ENCODE measurements at places on chromosomes 7 and 10.

- no peak for DNase-seq
These were observed 4.0 kb downstream of the ARHGAP22 start for GRCh38 chr10:48600645-48601505.

DNA sequence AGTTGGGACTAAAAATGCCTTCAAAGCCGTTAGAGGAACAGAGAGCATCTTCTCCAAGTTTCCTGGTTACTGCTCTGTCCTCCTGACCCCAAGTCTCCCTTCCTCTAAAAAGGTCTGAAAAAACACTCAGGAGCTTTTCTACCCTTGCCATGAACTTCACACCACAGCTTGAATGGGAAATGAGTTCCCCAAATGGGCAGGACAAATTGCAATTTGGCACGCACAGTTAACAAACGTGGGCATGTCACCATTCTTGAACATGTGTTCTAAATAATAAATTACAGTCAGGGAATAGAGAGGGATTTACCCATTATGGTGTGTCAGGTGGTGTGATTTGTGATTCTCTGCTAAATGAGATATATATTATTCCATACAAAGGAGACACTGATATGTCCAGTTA, 91.2 kb upstream of the WNT16 start:
- no peak for DNase-seq

DNA sequence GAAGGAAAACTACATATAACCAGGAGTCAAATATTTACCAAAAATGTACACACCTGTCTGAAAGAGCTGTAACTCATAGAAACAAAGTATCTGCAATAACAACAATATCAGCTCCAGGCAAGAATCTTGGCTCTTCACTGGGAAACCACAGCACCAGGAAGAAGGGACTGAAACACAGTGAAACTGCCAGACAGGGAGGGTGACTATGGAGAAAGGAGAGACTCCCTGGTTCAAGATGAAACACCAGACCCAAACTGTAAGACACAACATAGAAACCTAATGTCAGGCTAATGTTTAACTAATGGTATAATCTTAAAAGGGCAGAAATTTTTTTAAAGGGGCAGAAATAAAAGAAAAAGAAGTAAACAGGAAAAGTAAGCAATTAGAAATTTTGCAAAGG, 11.5 kb upstream of the TAS2R39 start:
- no peak for DNase-seq

GRCh38 chr10:6309816-6310215, 107.1 kb downstream of the PFKFB3 start:
- DNase-seq, result no peak

GRCh38 chr7:130891254-130892094, 157.5 kb upstream of the KLF14 start:
- DNase-seq, result no peak

DNA sequence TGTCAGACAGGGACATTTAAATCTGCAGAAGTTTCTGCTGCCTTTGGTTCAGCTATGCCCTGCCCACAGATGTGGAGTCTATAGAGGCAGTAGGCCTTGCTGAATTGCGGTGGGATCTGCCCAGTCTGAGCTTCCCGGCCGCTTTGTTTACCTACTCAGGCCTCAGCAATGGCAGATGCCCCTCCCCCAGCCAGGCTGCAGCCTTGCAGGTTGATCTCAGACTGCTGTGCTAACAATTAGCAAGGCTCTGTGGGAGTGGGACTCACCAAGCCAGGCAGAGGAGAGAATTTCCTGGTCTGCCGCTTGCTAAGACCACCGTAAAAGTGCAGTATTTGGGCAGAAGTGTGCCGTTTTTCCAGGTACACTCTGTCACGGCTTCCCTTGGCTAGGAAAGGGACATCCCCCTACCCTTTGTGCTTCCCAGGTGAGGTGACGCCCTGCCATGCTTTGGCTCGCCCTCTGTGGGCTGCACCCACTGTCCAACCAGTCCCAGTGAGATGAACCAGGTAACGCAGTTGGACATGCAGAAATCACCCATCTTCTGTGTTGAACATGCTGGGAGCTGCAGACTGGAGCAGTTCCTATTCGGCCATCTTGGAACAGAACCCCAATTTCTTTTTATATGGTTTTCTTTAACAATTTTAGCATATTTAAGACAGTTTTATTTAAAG, 28.4 kb upstream of the VWDE start:
- no peak for DNase-seq

DNA sequence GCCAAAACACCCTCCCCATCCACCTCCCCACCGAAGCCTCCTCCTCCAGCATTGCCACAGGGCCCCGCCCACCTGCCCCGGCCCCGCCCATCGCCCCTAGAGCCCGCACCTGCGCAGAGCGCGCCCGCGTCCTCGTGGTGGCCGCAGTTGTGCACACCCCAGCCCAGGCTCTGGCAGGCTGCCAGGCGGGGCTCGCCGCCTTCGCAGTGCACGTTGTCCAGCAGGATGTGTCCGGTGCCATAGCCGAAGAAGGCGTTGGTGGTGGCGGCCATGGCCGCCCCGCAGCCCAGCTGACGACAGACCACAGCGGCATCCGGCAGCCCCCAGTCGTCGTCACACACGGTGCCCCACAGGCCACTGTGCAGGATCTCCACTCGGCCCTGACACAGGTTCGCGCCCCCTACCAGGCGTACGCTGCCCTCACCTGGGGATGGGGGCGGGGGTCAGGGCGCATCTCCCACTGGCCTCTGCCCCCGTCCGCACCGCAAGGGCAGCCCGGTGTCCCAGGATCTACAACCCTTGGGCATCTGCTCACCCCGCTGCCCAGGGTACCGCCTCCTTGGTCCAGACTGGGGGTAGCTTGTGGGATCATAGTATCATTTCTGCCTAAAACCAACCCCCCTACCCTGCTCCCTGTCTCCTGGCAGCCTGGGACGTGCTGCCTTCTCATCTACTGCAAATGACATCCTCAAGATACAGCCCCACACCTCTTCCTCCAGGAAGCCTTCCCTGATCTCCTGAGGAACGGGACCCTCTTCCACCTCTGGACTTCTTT, 11.9 kb downstream of the SSC4D start:
- DNase-seq, result peak; percentile 75

DNA sequence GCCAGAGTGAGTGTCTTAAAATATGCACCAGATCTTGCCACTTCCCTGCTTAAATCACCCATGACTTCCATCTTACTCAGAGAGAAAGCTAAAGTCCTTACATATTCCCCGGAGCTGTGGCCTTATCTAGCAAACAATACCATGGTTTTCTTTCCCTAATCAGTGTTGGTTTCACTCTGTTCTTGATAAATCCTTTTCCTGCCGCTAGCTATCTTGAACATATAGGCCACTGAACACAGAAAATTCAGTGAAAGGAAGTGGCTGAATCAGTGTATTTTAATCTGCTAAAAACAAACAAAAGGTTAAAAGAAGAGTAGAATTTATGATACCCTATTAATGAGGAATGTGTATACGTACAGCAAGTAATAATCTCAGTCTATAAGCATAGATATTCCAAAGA, 42.0 kb upstream of the JAZF1 start:
- no peak for DNase-seq

DNA sequence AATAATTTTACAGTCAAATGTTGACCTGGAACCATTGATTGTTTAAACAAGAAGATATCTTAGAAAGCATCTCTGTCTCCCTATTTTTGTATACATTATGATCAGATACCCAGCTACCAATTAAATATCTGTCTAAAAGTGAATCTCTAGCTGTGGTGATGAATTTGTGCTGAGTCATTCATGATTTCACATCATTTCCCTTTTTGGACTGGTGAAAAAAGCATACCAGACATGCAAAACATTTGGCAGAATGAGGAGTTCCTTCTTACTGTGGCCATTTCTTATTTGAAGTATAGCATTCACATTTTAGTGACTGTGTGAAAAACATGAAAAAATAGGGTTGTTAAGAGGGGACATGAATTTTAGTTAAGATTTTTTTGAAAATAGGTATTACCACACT, 98.0 kb upstream of the GATA3 start:
- no peak for DNase-seq

- DNase-seq, result no peak
These were observed 52.2 kb upstream of the INHBA start for GRCh38 chr7:41755096-41755495.
